ENCODE measurements at places on chromosomes 11 and 22.
A peak's percentile ranks its signal among the peaks of the same experiment; 100 is the strongest.

GRCh38 chr11:23280088-23280487 lies 419.8 kb upstream of the CCDC179 start:
- DNase-seq: peak; percentile 19

DNA sequence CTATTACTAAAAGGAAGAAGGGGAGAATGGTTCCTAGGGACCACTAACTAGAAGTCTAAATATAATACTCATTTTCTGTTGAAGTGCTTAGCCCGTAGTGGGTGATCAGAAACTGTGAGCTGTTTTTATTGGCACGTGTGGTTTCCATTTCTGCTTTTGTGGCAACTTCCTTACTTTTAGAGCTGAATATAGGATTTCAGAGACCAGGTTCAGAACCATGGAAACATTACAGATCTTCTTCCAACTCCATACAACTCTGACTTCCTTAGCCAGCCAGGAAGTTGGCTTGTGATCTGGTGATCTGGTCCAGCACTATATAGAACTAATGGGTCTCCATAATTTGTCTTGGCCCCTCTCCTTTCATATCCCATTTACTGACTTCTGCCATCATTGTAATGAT lies 2.6 kb upstream of the ME3 start:
- no peak for DNase-seq

DNA sequence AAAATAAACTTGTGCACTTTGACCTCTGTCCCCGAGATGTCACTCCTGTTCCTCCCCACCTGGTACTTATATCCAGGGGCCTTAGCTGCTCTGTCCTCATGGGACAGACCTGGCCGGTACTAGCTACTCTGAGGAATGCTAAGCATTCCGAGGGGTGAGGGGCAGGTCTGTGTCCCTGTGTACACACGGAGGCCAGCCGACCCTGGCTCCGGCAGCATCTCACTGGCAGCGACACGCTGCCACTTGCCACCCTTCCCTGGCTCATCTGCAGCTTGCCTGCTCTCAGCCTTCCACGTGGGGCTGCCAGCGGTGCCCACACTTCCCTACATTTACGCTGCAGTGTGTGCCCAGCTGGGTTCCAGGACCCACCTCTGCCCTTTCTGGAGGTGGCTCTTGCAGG lies 21.6 kb upstream of the TEF start:
- DNase-seq: no peak

- no peak for DNase-seq
Observed at GRCh38 chr11:29319210-29319609, 697.6 kb downstream of the KCNA4 start.

DNA sequence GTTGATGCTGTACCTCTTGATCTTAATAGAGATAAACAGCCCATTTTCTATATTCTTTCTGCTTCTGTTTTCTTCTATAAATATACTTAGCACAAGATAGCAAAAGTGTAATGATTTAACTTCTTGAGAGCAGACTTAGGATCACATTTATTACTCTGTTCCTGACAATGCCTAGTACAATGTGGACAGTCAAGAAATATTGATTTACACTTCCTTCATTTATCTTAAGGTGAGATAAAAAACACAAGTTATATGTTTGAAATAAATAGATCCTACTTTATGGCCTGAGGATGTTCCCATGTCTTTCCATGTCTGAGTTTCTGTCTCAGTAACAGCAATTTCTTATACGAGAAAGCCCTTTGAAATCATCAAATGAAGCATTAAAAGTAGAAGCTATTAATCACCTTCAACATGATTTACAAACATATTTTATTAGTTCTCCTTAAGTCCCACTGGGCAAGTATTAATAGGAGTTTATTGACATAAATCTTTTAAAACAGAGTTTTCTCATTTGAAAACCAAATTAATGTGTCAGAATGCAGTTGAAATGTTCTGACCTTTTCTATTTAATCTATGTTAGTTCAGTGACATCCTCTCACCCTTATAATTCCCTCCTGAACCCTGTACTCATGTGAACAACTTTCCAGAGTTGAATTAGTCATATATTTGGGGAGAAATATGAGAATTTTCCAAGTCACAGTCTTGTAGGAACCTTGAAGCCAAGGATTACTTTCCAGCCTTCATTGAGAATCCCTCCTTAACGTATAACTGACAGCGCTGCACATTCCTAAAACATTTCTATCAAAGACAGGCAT lies 1611.7 kb upstream of the TENM4 start:
- DNase-seq: no peak

- no peak for DNase-seq
Observed at GRCh38 chr22:49737101-49737551, 90.5 kb downstream of the BRD1 start.

- DNase-seq: peak; percentile 10
Observed at GRCh38 chr11:85718126-85718943, 32.3 kb upstream of the CCDC89 start.

- no peak for DNase-seq
Observed at GRCh38 chr11:133166662-133167061, 365.6 kb downstream of the OPCML start.

DNA sequence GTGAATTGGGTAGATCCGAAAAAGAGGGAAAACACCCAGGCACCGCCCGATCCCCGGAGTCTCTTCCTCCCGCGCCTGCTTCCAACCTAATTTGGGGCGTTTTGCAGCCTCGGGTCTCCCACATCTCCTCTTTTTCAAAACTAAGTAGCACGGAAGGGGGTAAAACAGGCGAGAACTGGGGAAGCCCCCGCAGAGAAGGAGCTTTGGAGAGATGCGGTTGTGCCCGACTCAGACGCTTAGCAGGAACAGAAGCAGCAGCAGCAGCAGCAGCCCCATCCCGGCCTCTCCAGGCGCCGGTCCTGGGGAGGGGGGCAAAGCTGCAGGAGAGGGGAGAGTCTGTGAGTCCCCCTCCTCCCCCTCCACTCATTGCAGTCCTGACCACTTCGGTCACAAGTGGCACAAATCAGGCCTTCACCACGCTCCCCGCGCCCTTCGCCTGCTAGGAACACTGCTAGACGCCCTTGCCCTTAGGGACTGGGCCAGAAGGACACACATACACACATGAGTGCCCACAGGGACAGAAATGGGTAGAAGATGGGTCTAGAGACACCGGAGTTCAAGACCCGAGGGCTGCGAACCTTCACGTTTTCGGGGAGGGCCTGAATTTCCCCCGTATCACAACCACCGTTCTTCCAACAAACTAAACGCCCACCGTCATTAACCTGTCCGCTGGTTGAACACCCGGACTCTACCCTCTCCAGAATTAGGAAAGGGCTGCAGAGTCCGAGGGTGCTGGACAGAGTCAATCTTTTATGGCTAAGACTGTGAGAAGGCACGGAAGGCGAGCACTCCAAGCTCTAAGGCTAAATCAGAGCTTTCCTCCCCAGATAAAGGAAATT lies 98.3 kb upstream of the HSD17B12 start:
- DNase-seq: no peak

DNA sequence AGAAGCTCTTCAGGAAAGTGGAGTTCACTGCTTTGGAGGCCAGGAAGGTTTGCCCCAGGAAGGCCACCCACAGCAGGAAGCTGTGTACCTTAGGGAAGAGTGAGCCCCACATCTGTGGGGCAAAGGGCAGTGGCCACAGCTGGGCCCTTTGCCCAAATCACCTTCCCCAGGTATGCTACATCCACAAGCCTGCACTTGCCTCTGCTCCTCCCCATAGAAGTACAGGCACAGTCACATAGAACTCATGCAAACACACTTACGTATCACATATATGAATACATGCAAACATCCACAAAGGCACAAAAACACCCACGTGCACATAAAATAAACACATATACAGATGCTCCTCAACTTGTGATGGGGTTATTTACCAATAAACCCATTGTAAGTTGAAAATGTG lies 2.1 kb downstream of the TRIM29 start:
- DNase-seq: no peak

GRCh38 chr11:110349138-110349996 lies 53.0 kb upstream of the RDX start:
- DNase-seq: no peak

DNA sequence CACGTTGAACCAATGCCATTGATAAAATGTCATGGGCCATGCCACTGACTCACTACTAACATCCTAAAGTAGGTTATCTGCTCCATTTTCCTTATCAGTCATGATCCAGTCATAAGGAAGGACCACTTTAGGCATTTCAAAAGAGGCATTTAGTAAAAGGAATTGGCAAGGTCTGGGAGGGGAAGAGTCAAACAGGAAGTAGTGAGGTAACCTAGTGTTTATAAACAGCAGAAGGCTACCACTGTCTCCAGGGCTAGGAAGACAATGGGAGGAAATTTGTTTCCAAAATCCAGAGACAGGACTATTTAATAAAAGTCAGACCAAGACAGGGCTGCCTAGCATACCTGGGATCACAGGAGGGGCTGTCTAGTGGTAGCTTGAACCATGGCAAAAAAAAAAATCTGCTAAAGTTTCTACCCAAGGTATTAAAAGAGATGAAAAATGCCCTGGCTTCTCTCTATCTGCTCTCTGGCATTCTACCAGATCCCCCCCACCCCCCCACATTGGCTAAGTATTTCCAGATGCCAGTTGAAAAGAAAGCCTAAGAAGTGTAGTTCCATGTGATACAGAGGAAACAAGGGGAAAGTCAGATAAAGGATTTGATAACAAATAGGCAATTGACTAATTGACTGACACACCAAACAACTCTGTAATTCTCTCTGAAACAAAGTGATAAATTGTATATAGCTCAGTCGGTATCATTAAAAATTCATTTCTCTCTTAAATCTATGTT lies 50.4 kb upstream of the C11orf87 start:
- DNase-seq: no peak

- peak; percentile 85 for DNase-seq
Observed at GRCh38 chr11:12164061-12165014, 53.9 kb downstream of the MICAL2 start.

GRCh38 chr11:124211321-124211720 lies 28.2 kb downstream of the OR10D3 start:
- DNase-seq: no peak

- peak; percentile 29 for DNase-seq
Observed at GRCh38 chr22:42294034-42294985, 23.9 kb upstream of the TCF20 start.

Measured in HCEC 1CT (cell line).